CD4-positive, alpha-beta T cell treated with Interleukin-15 for 4 hours (primary cell): ENCODE measurements at places on chromosomes 12 and 14.
A peak's percentile ranks its signal among the peaks of the same experiment; 100 is the strongest.

DNA sequence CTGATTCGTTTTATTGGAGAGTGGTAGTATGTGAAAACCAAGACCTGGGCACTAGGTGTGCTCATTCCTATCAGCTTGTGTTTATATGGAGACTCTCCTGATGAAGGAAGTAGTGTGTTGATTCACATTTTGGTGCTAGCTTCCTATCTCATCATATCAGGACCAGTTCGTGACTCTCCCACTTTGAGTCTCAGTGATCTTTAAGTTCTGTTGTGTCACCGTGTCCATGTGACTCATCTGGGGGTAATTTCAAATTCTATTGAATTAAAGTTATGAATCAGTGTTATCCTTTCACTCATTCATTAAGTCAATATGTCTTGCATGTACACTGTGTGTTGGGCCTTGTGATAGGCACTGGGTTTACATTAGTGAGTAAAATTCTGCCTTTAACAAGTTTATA, 180.2 kb downstream of the CACNA1C start:
- no peak for DNase-seq

- DNase-seq, result no peak
These were observed 17.7 kb downstream of the PLEKHG3 start for GRCh38 chr14:64721899-64722298.

DNA sequence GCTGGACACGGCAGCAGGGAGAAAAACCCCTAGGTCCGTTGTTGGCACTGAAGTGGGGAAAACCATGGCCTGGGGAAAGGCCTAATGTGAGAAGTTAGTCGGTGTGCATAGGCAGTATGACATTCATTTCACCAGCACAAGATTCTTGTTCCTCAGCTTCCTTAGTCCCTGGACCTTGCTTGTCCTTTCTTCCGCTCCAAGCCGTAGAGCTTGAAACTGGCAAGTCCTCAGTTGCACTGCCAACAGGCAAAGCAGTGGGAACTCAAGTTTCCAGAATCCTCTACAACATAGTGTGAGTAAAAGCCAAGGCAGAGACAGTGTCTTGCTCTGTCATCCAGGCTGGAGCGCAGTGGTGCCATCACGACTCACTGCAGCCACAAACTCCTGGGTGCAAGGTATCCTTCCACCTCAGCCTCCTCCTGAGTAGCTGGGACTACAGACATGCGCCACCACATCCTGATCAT, 138.5 kb upstream of the AMIGO2 start:
- peak; percentile 56 for DNase-seq

DNA sequence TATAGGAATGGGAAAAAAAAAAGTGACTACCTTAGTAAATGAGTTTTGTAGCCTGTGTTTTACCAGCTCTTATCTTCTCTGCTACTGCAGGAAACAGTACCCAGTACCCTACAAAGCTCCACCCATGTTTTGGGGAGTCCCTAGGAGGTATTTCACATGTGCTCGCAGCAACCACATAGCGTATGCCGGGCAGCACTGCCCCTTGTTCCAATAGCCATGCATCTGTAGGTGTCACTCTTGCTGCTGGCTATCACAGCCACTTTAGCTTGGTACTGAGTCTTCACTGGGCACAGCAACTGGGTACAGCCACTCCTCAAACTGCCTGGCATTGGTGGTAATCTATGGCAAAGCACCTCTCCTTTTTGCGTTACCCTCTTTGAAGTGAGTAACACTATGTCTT, 2.0 kb upstream of the MDM1 start:
- peak; percentile 35 for DNase-seq

DNA sequence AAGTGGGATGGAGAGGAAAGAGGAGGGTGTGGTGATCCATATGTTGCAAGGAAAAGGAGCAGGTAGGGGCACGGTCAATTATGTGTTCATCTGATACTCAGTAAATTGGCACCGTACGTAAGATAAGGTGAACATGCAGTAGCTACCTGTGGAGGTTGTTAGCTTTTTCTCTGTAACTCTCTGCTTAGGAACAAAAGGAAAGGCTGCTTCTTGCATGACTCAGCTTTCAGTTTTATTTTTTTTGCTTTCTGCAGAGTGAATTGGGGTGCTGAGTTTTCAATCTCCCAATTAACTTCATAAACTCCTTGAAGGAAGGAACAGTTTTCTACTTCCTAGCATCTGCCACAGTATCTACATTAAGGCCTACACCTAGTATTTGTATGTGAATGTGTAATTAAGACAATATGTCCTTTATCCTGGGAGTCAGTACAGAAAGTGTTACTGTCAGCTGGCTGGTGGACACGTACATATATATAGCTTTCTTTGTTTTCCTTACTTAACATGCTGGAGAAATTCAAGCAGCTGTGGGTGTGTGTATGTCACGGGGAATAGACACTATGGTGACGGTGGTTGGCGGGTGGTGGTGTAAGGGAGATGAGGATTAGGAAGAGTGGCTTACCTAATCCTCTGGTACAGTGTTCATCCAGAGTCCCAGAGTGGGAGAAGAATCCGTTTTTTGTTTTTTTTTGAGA, 40.1 kb upstream of the WNK1 start:
- no peak for DNase-seq
